ENCODE measurements at places on chromosomes 1 and 21.

GRCh38 chr1:115753361-115753760 is 15.2 kb downstream of the CASQ2 start:
- no peak for DNase-seq

DNA sequence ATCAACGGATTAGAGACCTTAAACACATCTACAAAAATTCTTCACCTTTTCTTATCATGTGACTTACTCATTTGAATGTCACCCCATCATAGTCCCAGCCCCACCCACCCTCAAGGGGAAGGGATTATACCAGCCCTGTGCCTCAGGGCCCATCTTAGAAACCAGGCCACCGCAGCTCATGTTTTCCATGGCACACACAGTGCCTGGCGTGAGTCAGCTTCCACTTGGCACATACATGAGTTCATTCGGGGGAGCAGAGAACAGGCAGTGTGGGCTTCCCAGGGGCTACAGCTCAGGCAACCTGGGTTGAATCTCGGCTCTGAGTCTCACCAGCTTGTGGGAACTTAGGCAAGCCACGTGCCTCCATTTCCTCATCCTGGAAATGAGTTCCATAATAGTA is 310.6 kb downstream of the NPHP4 start:
- no peak for DNase-seq

GRCh38 chr1:2279817-2280216 is 51.7 kb downstream of the SKI start:
- DNase-seq: no peak

GRCh38 chr21:42983869-42984268 is 9.5 kb downstream of the PKNOX1 start:
- no peak for DNase-seq

DNA sequence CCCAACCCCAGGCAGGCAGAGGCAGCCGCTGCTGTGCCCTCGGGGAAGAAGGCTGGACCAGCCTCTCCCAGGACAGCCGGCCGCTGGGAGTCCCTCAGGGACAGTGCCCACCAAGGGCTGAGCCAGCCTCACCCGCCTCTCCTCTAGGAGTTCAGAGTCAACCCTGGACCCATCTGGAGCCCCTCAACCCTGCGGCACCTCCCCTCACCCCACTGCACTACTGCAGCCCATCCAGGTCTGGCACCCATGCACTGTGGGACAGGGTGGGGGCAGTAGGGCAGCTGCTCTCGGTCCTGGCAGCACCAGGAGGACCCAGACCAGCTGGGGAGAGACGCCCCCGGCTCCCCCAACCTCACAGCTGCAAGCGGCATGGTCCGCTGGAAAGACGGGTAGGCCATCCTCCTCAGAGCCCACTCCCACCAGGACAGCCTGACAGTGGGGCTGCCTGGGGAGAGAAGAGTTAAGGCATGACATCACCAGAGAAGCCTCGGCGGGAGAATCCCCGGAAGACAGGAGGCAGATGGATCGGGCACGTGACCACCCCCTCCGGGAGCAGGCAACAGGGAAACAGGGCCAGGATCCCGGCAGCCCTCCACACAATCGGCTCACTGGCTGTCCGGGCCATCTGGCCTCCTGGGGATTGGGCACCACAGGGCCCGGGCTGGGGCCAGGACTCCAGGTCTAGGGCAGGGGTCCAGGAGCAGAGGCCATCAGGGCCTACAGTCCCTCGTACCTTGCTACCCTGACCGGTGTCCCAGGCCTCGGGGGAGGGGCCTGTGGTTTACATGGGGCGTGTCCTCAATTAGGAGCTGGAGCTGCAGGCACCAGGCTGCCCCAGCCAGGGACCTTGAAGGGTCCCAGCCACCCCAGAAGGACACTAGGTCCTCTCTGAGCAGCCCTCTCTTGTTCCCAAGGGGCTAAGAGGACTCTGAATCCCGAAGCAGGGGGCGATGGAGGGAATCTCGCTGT is 3.1 kb downstream of the ACAP3 start:
- DNase-seq: peak; percentile 63

DNA sequence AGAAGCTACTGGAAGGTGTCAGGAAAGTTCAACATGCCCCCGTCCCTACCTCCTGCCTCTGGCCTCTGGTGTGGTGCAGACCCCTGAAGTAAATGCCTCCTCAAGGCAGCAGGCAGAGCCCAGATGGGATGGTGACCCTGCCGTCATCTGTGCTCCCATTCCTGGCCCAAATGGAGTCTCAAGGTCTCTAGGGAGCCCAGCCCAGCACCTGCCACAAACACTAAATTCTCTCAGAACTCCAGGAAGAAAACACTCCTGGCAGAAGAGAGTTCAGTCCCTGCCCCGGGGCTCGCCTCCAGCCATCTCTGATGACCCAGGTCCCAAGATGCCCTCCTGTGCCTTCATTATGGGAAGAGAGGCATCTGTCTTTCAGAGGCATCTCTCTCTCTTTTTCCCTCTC is 261.6 kb upstream of the TMEM51 start:
- no peak for DNase-seq

- no peak for DNase-seq
Observed at GRCh38 chr1:180953291-180954004, 40.8 kb downstream of the KIAA1614 start.

DNA sequence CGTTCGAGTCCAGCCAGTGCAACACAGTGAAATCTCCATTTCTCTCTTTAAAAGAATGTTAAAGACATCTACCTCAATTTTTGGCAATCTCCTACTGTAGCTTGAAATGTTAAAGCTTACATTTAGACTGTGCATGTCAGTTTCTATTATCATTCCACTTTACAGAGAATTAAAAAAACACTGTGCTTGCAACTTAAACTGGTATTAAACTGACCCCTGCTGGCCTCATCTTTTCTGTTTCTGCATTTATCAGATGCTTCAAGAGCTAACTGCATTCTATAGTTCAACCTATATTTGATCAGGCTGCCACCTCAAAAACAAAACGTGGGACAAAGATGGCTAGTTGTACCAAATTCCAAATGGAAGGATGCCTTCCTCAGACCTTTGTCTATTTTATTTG is 226.5 kb downstream of the SMYD3 start:
- DNase-seq: peak; percentile 19

DNA sequence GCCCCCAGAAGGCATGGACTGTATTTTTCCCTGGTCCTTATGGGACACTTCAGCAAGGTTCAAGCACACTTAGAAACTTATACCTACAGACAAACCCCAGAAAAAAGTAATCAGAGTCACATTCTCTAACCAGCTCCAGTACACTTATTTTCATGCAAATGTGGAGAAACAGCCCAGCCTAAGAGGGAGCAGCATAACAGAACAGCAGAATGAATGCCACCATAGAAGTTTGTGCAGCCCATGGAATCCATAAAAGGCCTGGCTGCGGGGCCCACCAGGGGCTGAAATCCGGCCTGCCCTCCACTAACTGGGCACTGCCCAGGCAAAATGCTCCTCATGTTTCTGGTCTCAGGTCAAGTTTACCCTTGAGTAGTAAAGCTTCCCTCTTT is 60.4 kb upstream of the ATP1A1 start:
- DNase-seq: no peak

DNA sequence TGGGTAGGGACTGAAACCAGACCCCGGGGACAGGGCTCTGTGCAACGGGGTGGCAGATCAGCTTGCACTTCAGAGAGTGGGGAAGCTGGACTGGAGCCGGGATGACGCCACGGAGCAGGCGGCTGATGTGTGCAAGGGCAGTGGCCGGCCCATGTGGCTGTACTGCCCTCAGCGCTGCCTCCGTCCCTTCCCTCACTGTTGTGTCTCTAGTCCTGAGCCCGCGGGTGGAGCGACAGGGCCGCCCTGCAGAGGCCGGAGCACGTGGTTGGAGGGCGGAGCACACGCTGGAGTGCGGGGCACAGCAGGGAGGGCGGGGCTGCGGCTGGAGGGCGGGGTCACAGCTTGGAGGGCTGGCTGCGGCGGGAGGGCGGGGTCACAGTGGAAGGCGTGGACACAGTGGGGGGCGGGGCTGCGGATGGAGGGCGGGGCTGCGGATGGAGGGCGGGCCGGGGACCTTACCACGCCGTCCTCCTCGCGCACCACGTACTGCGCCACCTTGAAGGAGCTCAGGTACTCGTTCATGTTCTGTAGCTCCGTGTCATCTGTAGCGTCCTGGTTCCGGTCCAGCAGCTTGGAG is 52.4 kb downstream of the CHD5 start:
- DNase-seq: peak; percentile 42

DNA sequence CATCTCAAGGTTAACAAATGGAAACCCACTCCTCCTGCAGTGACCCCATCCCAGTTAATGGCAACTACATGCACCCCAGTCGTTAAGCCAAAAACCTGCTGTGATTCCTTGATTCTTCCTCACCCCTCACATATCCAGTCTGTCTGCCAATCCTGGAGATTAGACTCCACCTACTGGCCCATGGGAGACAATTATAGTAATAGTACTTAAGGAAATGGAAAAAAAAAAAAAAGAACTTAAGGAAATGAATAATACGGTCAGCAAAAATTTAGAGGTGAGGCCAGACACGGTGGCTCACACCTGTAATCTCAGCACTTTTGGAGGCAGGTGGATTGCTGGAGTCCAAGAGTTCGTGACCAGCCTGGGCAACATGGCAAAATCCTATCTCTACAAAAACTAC is 7.0 kb downstream of the NOL9 start:
- DNase-seq: no peak

- no peak for DNase-seq
Observed at GRCh38 chr21:46215436-46216131, 13.0 kb downstream of the LSS start.

- DNase-seq: no peak
Observed at GRCh38 chr1:245154429-245155271, at the start of gene KIF26B. TSS of gene KIF26B (plus strand) at chr1:245154985. CDS start at chr1:245155425, 440 bp downstream.

GRCh38 chr1:182700351-182700709 is 15.9 kb upstream of the RGS8 start:
- DNase-seq: no peak

- DNase-seq: peak; percentile 20
Observed at GRCh38 chr1:45552331-45552730, 1.7 kb downstream of the AKR1A1 start.

DNA sequence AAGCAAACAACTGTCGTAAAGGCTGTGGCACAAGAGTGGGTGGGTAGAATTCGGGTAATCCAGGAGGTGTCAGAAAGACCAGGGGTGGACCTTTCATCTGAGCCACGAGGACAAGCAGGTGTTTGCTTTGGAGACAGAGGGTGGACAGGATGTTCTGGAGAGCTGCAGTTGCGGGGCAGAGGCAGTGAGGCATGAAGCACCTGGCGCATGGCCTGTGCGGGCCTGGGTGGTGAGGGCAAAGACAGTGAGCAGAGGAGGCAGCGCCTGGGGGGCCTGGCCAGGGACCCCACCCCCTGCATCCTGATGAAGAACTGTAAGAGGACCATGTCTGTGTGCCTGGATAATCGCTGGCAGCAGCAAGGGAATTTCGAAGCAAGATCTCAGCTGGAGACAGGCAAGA is 24.9 kb downstream of the KIF26B start:
- no peak for DNase-seq

DNA sequence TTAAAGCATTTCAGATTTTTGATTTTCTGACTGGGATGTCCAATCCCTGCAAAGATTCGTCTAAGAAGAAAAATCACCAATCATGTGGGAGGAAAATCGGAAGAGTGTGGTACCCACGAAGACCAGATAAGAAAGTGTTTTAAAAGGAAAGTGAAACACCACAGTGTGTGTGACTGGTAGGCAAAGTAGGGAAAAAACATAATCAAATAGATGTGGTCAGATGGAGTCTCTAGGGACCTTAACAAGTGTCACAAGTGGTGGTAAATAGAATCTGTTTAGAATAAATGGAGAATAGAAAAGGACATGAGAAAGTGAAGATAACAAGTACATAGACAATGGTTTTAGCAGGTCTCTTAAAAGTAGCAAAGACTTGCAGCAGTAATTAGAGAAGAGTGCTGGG is 154.6 kb downstream of the SLC30A10 start:
- no peak for DNase-seq

DNA sequence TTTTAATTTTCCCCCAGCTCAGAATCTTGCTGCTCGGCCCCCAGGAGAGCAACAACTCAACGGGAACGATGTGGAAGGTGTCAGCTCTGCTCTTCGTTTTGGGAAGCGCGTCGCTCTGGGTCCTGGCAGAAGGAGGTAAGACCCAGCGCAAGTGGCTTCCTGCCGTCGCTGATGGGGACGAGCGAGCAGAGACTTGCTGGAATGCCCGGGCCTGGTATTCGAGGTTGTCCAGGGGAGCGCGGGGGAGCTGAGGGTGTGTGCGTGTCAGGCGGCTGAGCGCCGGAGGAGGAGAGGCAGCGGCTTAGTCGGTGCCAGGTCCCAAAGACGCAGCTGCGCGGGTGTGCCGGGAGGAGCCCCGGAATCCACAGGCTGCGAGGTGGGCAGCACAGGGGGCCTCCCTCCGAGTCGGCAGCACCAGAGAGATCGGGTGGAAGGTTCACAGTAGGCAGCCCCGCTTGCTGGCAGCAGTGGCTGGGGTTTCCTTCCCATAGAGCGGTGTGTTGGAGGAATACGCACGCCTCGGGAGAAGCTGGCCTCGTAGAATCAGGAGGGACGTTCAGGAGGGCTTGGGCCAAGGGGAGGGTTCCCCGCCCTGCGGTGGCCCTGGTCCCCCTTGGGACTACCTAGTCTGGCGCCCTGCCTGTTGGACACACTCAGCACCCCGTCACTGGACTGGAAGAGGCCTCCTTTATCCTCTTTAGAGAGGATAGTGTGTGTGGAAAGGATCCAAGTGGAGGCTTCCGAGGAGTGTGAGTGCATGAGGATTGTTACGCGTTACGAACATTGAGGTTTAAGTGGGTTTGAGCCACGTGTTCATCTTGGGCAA is 547 bp downstream of the PDPN start:
- DNase-seq: no peak

GRCh38 chr1:55831759-55832158 is 616.6 kb upstream of the USP24 start:
- DNase-seq: no peak

GRCh38 chr1:225733254-225733653 is 44.4 kb upstream of the SRP9 start:
- DNase-seq: no peak

DNA sequence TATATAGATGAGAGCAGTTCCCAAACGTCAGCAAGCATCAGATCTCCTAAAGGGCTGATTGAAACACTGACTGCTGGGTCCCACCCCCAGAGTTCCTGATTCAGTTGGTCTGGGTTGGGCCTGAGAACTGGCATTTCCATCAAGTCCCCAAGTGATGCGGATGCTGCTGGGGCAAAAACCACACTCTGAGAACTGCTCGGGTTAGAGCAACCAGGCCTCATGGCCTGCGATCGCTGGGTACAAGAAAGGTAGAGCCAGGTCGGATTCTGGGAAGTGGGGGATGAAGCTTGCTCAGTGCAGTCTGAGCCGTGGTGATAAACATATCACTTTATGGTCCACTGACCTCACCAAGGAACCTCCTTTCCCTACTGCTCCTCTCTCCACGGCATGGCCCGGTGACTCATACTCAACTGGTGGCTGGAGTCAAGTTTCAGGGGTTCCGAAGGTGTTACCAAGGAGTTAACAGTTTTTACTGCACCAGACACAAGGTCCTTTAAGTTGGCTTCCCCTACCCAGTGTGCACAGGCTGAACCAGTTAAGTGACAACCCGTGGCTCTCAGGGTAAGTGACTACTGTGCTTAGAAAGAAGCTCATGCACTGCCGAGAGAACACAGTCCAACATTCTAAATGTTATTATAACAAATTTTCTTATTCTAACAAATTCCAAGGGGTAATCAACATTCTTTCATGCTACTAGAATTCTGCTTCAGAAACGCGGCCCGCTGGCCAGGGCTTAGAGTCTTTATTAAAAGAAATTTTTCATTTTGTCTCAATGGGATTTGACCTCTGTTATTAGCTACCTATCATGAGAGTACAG is 153.5 kb downstream of the TGFBR3 start:
- no peak for DNase-seq

All from NCI-H1436 (cell line).